CD14-positive monocyte (primary cell): ENCODE measurements at places on chromosomes 6 and 20.

- DNase-seq = no peak
These were observed 69.3 kb downstream of the PTPN1 start for GRCh38 chr20:50579511-50579910.

DNA sequence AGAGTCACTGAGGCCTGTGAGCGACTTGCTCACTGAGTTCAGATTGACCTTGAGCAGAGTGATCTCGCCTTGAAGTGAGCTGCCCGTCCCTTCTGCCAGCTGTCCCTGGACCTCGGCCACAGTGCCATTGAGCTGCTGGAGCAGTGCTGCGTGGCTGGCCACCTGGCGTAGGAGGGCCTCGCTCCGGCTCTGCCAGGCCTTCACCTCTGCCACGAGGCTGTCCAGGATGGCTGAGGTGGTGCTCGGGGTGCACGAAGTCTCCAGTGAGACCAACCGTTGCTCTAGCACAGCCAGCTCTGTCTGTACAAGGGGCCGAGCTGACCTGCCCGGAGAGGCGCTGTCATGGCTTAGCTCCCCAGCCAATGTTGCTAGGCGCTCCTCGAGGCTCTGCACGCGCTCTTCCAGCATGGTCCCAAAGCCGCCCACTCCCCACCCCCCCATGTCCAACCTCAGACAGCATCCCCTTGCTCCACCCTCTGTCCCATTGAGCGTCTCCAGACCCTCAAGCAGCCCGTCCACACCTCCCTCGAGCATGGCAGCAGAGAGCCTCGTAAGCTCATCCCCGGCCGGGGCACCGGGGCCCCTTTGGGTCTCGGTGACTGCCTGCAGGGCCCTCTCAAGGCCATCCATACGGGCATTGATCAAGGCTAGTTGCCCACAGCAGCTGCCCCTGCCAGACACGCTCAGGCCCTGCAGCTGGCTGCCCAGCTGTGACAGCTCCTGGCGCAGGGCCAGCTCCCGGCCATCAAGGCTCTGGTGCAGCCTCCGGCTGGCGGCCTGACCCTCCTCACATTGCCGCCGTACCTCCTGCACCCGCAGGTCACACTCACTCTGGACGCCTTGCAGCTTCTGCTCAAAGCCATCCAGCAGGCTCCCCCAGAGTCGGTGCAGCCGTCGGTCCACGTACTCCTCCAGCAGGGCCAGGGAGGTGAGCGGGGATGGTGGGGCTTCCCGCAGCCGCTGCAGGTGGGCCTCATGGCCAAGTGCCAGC is 4.6 kb downstream of the EMILIN3 start:
- DNase-seq = no peak

- DNase-seq = peak; percentile 44
These were observed 587.2 kb downstream of the PRKN start for GRCh38 chr6:162140251-162140852.

- peak; percentile 87 for DNase-seq
These were observed 341.6 kb downstream of the QKI start for GRCh38 chr6:163756079-163756478.

GRCh38 chr6:7537565-7538174 is 3.8 kb upstream of the DSP start:
- DNase-seq = no peak

- no peak for DNase-seq
These were observed 19.3 kb upstream of the HBS1L start for GRCh38 chr6:135073756-135074393.

GRCh38 chr6:139841794-139842215 is 467.4 kb upstream of the CITED2 start:
- peak; percentile 86 for DNase-seq

GRCh38 chr20:41245086-41245707 is 72.3 kb downstream of the ZHX3 start:
- DNase-seq = no peak

GRCh38 chr20:54173653-54174456 is at the start of gene CYP24A1:
Gene CYP24A1 (minus strand): TSS chr20:54173986. CDS start chr20:54173579, 407 bp downstream.
- no peak for DNase-seq

- no peak for DNase-seq
These were observed 42.3 kb downstream of the SCP2D1 start for GRCh38 chr20:18855882-18856281.

- no peak for DNase-seq
These were observed 78.3 kb downstream of the ISM1 start for GRCh38 chr20:13299401-13299800.

DNA sequence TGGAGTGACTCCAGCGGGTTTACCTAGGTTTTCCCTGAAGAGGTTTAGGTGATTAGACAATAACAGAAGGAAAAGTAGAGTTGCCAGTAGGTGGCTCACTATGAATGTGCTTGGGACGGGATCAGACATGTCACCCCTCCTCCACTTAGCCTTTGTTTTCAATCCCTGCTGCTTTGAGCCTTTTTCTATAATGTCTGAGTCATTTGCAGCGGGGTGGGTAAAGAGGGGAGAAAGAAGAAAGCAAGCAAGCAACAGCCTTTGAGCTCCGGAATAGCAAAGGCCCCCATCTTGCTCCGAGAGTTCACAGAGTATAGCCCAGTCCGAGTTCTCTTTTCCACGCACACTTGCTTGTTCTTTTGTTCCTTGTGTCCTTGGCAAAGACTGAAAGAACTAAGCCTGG is 129.1 kb downstream of the PACRG start:
- no peak for DNase-seq

- no peak for DNase-seq
These were observed 873.0 kb downstream of the KIF16B start for GRCh38 chr20:15700147-15700765.

DNA sequence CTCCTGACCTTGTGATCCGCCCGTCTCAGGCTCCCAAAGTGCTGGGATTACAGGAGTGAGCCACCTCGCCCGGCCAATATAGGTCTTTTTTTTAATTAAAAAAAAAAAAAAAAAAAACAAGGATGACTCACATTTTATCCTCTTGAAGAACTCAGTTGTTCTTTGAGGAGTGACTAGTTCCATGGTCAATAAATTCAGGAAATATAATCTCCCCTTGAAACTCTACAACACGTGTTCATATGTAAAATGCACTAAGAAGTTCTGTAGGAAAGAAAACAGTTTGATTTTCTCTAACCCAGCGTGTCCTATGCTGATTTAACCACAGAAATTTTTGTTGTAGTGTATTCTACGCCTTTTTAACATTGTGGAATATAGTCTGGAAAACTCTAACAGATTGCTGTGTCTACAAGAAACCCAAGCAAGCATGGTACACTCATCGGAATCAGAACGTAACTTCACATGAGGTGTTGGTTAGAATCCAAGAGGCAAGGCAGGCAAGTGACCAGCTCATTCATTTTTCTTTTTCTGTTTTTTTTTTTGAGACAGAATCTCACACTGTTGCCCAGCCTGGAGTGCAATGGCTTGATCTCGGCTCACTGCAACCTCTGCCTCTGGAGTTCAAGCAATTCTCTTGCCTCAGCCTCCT is 79.0 kb upstream of the ZNF217 start:
- DNase-seq = no peak

GRCh38 chr6:44110005-44110676 is 17.1 kb downstream of the MRPL14 start:
- DNase-seq = no peak

GRCh38 chr6:40721271-40721952 is 134.2 kb upstream of the LRFN2 start:
- no peak for DNase-seq

DNA sequence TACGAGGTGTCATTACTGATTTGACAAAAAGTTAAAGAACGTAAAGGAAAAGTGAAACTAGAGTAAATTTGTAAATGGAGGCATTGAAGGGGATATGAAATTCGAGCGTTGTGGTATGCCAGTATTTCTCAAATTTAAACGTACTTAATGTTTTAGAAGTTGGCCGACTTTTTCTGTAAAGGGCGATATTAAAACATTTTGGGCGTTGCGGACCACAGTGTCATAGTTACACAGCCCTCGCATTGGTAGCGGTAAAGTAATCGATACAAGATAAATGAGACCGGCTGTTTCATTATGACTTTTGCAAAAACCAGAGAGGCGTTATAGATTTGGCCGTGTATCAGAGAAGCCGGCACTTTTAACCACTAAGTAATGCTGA is 39.6 kb downstream of the OR2B2 start:
- no peak for DNase-seq

- DNase-seq = no peak
These were observed 458.2 kb downstream of the FRK start for GRCh38 chr6:115602466-115602865.

DNA sequence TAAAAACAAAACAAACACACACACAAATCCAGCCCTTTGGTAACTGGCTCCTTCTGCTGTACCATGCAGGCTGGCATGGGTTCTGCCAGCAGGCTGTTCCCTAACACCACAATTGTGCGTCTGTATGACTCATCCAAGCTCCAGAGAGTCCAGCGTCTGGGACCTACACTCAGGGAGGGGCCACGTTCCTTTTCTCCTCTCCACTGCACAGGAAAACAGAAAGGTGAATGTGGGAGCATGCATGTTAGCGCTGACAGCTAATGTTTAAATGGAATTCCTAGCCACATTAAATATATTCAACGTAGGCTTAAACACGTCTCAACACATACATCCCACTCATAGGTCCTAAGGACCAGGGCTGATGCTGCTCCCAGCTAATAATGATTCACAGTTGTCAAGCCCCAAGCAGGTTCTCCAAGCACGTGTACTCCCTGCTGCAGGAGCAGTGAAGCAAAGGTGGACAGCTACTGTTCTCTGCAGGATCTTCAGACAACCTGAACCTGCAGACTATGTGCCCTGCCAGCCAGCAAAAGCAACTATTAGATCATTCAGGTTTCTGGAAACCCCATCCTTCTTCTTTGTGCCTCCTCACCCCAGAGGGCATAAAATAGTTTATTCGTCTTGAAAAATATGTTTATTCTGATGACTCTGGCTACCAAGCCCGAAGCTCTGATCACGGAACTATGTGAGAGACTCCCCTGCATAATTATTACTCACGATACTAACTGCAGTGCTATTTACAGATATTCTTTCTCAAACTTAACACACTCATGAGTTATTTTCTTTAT is 20.9 kb downstream of the MAP1LC3A start:
- no peak for DNase-seq

DNA sequence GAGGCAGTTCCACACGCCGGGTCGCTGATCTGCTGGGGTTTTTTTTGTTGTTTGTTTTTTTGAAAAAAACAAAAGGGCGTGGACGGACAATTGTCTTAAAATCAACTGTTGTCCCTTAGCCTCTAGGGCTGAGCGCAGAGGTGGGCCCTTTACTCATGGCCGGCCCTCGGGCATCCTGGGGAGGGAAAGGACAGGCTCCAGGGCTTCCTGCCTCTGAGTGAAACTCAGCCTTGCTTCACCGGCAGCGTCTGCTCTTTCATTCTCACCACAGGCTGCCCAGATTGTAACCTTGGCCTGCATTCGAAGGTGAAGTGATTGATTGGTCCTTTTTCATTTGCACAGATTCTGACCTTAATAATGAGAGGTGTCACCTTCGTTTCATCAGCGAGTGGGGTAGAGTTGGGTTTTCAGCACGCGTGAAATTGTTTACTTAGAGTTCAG is 797 bp downstream of the SMIM13 start:
- DNase-seq = peak; percentile 32

DNA sequence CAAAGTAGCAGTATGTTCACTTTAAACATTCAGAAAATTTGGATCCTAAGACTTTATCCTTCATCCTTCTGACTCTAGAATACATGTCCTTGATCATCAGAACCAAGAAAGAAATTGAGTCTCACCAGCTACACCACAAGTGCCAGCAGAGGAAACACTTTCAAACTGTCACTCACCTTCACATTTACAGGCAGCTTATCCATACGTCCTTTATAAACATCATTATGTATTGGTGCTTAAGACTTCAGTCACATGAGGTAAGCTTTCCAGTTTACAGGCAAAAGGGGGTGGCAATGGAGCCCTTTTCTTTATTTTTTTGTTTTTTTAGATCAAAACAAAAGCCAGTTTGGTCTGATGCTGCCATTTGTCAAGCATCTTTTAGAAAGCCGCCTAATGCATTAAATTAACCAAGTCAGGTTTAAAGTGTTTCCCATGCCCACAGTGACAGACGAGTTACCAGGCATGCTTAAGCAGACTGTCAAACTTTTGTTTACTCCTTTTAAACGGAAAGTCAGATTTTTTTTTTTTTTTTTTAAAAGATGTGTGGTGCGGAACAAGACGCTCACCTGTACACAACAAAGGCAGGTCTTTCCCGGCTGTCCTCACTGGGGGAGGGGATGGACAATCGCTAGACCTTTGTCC is 952 bp upstream of the BRPF3 start:
- no peak for DNase-seq

- peak; percentile 2 for DNase-seq
These were observed 379.0 kb downstream of the EPHA7 start for GRCh38 chr6:93040375-93040774.

DNA sequence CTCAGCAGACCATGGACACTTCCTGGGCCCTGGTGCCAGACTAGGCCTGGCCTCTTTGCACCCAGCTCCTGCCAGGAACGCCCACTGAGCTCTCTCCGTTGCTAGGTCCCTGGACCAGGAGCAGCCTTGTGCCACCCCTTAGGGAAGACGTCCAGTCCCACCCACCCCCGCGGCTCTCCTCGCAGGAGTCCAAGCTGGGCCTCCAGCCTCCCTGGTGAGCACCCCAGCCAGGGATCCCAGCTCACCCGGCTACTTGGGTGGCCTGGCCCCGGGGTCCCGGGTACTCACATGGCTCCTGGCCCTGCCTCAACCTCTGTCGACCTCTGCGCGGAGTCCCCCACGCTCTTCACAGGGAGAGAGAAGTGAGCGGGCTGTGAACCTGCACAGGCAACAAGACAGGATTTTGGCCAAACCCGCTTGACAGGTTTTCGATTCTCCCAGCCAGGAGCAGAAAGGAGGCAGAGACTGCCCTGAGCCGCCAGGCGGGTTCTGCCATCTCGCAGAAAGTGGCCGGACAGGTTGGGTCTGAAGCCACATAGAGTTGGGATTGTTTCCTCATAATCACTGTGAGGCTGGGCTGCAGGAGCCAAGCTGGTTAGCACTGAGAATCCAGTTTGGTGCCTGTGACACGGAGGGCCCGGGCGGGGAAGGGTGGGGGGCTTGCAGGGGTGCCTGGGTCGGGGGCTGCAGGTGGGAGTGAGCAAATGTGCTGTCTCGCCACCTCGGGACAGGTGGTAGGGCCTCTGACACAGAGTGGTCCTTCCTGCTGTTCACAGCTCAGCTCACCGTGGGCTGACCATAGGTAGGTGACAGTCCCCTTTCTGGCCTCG is at the start of gene RBBP8NL:
Gene RBBP8NL (minus strand): TSS at position 368 of the 830 bp plus-strand sequence. CDS start 7,892 bp downstream, outside the sequence.
- no peak for DNase-seq

- DNase-seq = no peak
These were observed 347.6 kb upstream of the IMPG1 start for GRCh38 chr6:76420094-76420493.

- no peak for DNase-seq
These were observed 204.9 kb upstream of the NT5E start for GRCh38 chr6:85245004-85245403.

GRCh38 chr20:39876976-39877635 is 811.9 kb downstream of the MAFB start:
- DNase-seq = no peak

DNA sequence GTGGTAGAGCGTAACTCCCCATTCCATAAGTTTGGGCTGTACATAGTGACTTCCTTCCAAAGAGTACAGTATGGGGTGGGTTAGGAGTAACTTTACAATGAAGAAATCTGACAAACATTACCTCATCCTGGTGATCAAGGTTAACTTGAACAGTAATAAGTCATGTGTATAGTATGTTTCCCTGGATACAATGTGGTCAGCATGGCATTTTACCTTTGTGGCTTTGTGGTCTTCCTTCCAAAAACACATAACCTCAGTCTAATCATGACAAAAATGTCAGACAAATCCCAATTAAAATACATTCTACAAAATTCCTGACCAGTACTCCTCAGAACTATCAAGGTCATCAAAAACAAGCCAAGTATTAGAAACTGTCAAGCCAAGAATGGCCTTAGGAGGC is 225.1 kb downstream of the UBE3D start:
- no peak for DNase-seq

- no peak for DNase-seq
These were observed 109.8 kb downstream of the UNC5CL start for GRCh38 chr6:40929176-40929575.

GRCh38 chr6:86942769-86943516 is 5.6 kb downstream of the HTR1E start:
- no peak for DNase-seq
